Right atrium auricular region (tissue), 2 donors: ENCODE measurements at places on chromosomes 6 and 20.

GRCh38 chr20:22686097-22686496 lies 101.7 kb upstream of the FOXA2 start:
- no peaks in the 10 kb centered on the region for H3K4me1 ChIP-seq
- H3K27me3 ChIP-seq: no peaks in the 10 kb centered on the region
- H3K4me3 ChIP-seq: no peak overlapping the region
- DNase-seq: no peak

DNA sequence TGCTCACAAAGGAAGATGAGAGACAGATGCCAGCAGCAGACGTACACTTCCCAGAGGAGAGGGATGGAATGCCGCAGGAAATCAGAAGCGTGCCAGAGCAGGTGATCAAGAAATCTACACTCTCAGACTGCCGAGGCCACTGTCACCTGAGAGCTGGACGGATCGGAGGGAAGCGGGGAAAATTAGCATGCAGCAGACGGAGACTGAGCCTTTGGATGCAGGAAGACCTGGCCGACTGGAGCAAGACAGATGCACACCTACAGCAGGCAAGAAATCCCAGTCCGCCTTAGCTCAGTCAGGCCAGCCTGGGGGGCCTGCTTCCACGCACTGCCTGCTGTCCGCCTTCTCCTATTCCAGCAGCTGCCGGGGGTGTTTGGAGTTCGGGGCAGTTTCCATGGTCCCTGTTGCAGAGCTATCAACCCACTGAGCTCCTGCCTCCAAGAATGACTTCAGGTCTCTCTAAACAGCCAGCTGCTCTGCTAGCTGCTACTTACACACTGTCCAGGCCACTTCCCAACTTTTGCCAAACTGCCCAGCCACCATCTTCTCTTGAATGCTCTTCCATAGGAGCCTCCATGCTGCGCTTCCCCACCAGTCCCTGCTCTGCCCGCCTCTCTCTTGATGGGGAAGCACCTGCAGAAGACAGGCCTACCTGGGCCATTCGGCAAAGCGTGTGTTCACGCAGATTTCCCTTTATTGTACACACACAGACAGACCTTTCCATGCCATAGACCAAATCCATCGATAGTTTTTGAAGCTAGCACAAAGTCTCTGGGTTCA lies 368.5 kb downstream of the ZFAND3 start:
- H3K4me1 ChIP-seq: no peaks in the 10 kb centered on the region
- no peak for DNase-seq
- H3K27ac ChIP-seq: no peak overlapping the region
- no peaks in the 10 kb centered on the region for H3K36me3 ChIP-seq
- no peaks in the 10 kb centered on the region for H3K27me3 ChIP-seq

- peaks cover 11% of the 10 kb centered on the region for H3K4me1 ChIP-seq
- peak; percentile 74 for DNase-seq
Observed at GRCh38 chr6:137724495-137725211, 142.4 kb upstream of the TNFAIP3 start.

DNA sequence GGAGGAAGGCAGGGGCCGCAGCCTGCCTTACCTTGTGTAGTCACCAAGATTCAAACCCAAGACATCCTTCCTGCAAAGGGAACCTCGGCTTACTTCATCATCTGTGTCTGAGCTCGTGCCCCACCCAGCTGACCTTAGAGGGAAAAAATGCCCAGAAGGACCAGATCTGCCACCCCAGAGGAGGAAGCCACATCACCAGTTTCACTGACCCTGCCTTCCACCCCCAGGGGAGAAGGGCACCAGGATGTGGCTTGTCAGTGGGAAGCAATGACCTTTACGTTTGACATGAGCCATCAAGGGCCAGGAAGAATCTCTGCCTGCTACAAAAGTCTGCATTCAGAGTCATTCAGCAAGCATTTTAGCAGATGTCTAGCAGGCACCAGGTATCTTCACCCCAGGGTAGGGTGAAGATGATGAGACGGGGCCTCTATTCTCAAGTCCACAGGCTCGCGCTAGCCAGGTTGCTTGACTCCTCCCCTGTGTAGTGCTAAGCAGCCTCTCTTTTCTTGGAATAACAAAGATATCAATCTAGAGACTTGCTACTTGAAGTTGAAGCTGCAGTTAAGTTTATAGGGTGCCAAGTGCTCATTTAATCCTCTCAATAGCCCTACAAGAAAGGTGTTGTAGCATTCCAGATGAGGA lies 28.1 kb downstream of the HM13 start:
- no peaks in the 10 kb centered on the region for H3K27me3 ChIP-seq
- H3K4me3 ChIP-seq: no peak overlapping the region
- peaks cover 15% of the 10 kb centered on the region for H3K4me1 ChIP-seq
- DNase-seq: no peak
- no peak overlapping the region for H3K27ac ChIP-seq
- H3K36me3 ChIP-seq: peaks cover 40% of the 10 kb centered on the region

DNA sequence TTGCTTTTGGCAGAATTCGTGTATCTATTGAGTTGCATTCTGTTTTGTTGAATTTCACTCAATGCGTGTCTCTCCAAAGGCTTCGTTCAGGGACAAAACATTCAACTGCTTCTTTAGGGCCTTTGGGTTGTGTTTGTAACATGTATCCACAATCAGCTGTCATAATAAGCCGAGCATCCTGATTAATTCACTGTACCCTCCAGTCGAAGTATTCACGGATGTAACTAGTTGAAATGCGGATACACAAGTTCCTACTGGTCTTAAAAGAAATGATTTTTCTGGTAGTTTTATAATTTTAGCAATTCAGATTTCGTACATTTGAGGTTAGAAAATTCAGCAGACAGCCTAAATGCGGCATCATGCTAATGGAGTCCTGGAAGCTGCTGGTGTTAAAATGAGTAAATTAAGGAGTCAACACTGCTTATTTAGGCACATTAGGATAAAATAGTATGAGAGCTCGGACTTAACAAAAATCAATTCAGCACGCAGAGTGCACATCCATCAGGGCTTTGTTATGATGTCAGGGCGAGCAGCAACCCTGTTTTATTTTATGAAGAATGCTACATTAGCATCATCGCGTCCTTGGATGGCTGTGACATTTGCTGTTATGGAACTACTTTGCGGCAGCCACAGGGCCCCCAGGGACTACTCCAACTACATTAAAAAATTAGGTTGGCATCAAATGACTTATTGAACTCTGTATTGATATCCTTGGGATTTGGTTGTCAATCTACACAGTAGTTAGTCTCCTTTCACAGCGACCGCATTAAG lies 489.3 kb upstream of the FLRT3 start:
- H3K27ac ChIP-seq: no peak overlapping the region
- no peaks in the 10 kb centered on the region for H3K27me3 ChIP-seq
- no peaks in the 10 kb centered on the region for H3K36me3 ChIP-seq
